Activated naive CD4-positive, alpha-beta T cell (primary cell): ENCODE measurements at places on chromosomes 3 and 15.

DNA sequence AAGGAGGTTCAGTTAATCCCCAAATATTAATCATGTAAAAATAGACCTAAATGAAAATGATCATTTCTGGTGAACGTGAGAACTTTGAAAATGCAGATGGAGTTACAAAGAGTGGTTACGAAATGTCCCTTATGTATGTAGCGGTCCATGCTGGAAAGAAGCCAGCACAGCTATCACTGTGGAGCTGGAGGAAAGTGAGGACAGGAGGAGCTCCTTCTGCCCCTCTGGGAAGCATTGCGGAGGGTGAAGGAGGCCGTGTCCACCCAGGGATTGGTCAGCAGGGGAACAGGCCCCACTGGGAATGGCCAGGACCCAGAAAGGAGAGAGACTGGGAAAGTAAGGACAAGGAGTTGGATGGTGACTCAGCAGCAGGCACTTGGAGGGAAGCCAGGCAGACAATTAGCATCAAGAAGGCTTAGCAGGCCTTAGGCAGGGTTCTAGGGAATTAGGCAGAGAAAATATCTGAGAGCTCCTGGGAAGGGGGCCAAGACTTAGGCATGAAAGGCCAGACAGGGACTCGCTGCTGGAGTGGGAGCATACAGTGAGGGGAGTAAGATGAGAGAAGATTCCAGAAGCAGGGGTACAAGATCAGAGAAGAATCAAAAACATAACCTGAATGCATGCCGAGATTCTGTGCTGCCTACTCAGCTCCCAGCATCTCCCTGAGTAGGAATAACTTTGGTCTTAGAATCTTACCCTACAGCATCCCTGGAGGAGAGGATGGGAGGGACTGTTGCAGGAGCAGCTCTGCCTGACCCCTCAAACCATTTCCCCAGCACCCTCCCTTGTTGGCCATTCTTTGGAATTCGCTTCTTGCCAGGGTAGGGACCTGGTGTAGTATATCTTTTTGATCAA is 171.0 kb upstream of the UMPS start:
- DNase-seq: no peak

DNA sequence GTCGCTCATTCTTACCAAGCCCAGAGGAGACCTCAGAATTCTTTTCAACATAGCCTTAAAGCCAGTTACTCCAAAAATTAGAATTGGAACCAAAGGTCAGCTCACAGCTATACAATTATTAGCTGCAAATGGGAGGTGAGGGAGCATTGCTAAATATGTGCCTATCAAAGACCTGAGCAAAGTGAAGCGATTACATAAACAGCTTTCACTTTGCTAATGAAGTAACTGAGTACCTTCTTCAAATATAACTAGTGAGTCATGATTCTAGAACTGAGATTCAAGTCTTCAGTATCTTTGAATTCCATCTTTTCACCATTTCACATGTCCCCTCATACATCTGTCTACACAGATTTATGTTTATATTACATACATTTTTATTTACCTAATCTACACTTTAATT is 122.6 kb downstream of the P2RY1 start:
- no peak for DNase-seq

DNA sequence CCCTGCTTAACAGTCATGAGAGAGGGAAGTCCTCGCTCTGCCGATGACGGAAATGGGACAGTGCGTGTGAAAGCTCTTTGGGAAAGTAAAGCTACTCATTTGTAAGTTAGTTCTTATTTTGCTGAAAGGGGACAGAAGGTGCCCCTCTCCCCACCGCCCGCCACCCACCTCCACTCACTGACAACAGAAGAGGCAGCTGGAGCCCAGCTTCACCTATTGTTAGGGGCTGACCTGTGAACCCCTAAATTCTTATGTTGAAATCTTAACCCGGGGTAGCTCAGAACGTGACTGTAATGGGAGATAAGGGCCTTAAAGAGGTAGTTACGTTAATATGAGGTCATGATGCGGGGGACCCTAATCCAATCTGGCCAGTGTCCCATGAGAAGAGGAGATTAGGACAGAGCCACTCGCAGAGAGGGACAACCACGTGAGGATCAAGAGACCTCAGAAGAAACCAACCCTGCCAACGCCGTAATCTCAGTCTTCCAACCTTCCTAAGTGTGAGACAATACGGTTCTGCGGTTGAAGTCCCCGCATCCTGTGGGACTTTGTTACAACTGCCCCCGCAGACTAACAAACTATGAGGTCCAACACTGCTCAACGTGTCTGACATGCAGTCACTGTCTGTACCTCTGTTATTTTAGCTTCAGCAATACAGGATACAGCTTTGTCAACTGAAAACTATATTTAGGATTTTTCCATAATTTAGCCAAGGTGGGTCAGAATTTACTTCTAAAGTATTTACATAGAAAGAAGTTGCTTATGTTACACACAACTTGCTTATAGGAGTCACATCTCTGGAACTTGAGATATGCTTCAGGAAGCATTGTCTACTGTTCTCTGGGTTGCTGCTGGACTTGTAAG is 51.7 kb downstream of the PCSK6 start:
- DNase-seq: no peak

DNA sequence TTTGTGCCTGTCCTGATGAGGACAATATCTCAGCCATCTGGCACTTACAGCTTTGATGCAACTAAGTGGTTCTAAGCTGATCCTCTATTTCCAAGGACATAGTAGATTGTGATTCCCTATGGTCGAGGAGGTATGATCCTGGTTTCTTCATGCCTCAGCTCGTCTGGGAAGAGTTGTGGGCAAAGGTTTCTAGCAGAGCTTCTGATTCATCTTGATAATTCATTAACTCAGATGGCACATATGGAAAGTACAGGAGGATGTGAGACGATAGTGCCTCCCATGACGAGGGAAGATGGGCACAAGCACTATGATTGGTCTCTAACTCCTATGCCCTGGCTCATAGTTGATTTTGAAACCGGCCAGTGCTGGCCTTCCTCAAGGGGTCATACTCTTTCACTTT is 334.2 kb upstream of the SEMA6D start:
- DNase-seq: no peak

- no peak for DNase-seq
Measured at GRCh38 chr15:62571072-62571471, 406.0 kb upstream of the C2CD4B start.

- DNase-seq: no peak
Measured at GRCh38 chr15:56428821-56429458, 36.0 kb downstream of the MNS1 start.

DNA sequence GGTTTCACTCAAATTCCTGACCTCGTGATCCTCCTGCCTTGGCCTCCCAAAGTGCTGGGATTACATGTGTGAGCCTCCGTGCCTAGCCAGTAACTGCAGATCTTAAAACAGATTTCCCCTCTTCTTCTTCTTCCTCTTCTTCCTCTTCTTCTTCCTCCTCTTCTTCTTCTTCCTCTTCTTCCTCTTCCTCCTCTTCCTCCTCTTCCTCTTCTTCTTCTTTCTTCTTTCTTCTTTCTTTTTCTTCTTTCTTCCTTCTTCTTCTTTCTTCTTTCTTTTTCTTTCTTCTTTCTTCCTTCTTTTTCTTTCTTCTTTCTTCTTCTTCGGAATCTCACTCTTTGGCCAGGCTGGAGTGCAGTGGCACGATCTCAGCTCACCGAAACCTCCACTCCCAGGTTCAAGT is 7.8 kb downstream of the USP3 start:
- no peak for DNase-seq

DNA sequence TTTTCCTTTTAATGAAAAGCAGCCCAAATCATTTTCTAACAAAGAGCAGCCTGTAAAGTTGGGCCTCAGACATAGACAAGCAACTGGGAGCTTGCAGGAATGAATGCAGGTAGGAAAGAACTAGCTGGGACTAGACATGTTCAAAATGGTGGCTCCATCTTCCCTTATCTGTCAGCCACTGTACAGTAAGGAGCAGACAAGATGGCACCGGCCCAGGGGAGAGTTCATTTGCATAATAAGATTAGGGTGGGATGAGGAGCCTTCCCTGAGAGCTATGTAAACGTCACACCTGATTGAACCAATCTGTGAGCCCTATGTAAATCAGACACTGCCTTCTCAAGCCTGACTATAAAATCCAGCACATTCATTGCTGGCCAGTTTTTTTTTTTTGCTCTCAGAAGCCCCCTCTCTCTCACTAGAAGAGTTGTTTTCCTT is 59.7 kb upstream of the GK5 start:
- DNase-seq: no peak

DNA sequence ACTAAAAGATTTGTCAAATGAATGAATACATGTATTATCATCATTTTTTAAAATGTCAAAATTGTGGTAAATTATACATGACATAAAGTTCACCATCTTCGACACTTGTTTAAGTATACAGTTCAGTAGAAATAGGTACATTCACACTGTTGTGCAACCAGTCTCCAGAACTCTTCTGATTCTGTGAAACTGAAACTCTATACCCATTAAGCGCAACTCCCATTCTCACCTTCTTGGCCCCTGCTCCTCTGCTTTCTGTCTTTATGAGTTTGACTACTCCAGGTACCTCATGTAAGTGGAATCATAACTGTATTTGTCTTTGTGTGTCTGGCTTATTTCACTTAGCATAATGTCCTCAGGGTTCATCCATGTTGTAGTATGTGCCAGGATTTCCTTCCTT is 50.1 kb upstream of the KBTBD8 start:
- DNase-seq: no peak

- DNase-seq: no peak
Measured at GRCh38 chr3:38257583-38257982, 8.0 kb upstream of the SLC22A13 start.

GRCh38 chr3:163622384-163622783 is 1455.9 kb downstream of the SI start:
- no peak for DNase-seq
